ENCODE measurements at places on chromosomes 6 and 20. TPM values are rescaled to one million over a fixed set of nuclear protein-coding genes. Genes with fewer than 3 reads are reported as not detected.

The NKX2-2 gene
- total RNA-seq: not detected

The CGAS gene
- 31.2 TPM for total RNA-seq

The CTCFL gene
- not detected for total RNA-seq

The MYB gene
- 3.1 TPM for total RNA-seq

The COL21A1 gene
- 1.8 TPM for total RNA-seq

The C6orf58 gene
- 0.31 TPM for total RNA-seq

The MAPK14 gene
- total RNA-seq: 59.5 TPM

The PSMB8 gene
- total RNA-seq: 196 TPM

The ZNF165 gene
- 6.3 TPM for total RNA-seq

The PKIB gene
- 11.8 TPM for total RNA-seq

The SEMG1 gene
- total RNA-seq: 0.21 TPM

The HDGFL1 gene
- total RNA-seq: not detected

The RALGAPA2 gene
- total RNA-seq: 28.5 TPM

The EMILIN3 gene
- not detected for total RNA-seq

The LMBRD1 gene
- 36.6 TPM for total RNA-seq

The ADRM1 gene
- 227 TPM for total RNA-seq

The NTSR1 gene
- total RNA-seq: not detected

The TSHZ2 gene
- not detected for total RNA-seq

The B4GALT5 gene
- 117 TPM for total RNA-seq

The THBD gene
- not detected for total RNA-seq

The OPRL1 gene
- 0.33 TPM for total RNA-seq

The C20orf204 gene
- total RNA-seq: 5.0 TPM

The KHDC1L gene
- not detected for total RNA-seq

The NCOA7 gene
- total RNA-seq: 97.1 TPM

The VGLL2 gene
- total RNA-seq: not detected

The BPHL gene
- total RNA-seq: 15.1 TPM

The CLIC5 gene
- 3.3 TPM for total RNA-seq

The SF3B5 gene
- 104 TPM for total RNA-seq

The GRM1 gene
- not detected for total RNA-seq

The DYNLT2 gene
- 2.7 TPM for total RNA-seq

The ZFP57 gene
- total RNA-seq: 0.83 TPM

The OXT gene
- not detected for total RNA-seq

The TRERF1 gene
- total RNA-seq: 1.4 TPM

The WDR27 gene
- total RNA-seq: 77.9 TPM

The SLC22A16 gene
- total RNA-seq: not detected

The HCRTR2 gene
- total RNA-seq: not detected

The PTCRA gene
- total RNA-seq: not detected

The PBOV1 gene
- total RNA-seq: not detected

The NKAIN2 gene
- not detected for total RNA-seq

The SSTR4 gene
- total RNA-seq: not detected
